Tibial nerve (tissue), 4 donors: ENCODE measurements at places on chromosomes 7 and 10. TPM values are rescaled to one million over a fixed set of nuclear protein-coding genes. Genes with fewer than 3 reads are reported as not detected.

The IL6 gene
- total RNA-seq: not detected

The SYT15 gene
- 8.2 TPM for total RNA-seq

The BAZ1B gene
- total RNA-seq: 70.1 TPM

The SEMA3E gene
- 21.9 TPM for total RNA-seq

The C10orf105 gene
- 0.30 TPM for total RNA-seq

The ACBD7 gene
- 4.6 TPM for total RNA-seq

The ANXA8L1 gene
- total RNA-seq: 8.6 TPM

The RAMP3 gene
- 31.6 TPM for total RNA-seq

The ABCB1 gene
- 22.9 TPM for total RNA-seq

The EPO gene
- total RNA-seq: not detected

The CRHR2 gene
- not detected for total RNA-seq

The ERV3-1 gene
- total RNA-seq: 19.2 TPM

The PPP1R17 gene
- 0.30 TPM for total RNA-seq

The WDFY4 gene
- 16.5 TPM for total RNA-seq

The RET gene
- total RNA-seq: 0.21 TPM

The CCDC172 gene
- not detected for total RNA-seq

The CHN2 gene
- total RNA-seq: 4.2 TPM

The RNF32 gene
- total RNA-seq: 6.0 TPM

The ANKRD1 gene
- total RNA-seq: not detected

The ASZ1 gene
- total RNA-seq: not detected

The PRLHR gene
- not detected for total RNA-seq

The EPHA1 gene
- total RNA-seq: 0.87 TPM

The SUN3 gene
- total RNA-seq: not detected

The AGR2 gene
- total RNA-seq: not detected

The POLR2J2 gene
- total RNA-seq: 2.3 TPM

The FAM25C gene
- not detected for total RNA-seq

The CBX3 gene
- 69.6 TPM for total RNA-seq

The GIMAP4 gene
- total RNA-seq: 44.1 TPM

The SH2D4B gene
- not detected for total RNA-seq

The NODAL gene
- total RNA-seq: not detected
